Breast epithelium (tissue), 4 donors: ENCODE measurements at places on chromosomes 12 and 14. TPM values are rescaled to one million over a fixed set of nuclear protein-coding genes. Genes with fewer than 3 reads are reported as not detected.

DNA sequence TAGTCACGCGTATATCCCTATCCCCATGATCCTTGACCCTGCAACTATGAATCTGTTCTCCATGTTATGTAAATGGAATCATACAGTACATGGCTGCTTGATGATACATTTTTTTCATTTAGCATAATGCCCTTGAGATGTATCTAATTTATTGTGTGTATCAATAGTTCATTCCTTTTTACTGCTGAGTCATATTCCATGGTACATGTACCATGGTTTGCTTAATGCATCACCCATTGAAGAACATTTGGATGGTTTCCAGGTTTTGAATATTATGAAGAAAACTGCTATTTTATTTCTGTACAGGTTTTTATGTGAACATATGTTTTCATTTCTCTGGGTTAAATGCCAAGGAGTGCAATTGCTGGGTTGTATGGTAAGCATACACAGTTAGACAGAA, 4.0 kb upstream of the RNASE10 start:
- no peak for DNase-seq

- no peak for DNase-seq
These were observed 56.8 kb upstream of the LRRK2 start for GRCh38 chr12:40168001-40168400.

KRT71 gene
- total RNA-seq, result not detected

TAS2R14 gene
- 7.9 TPM for total RNA-seq

SYCP3 gene
- total RNA-seq, result 0.33 TPM
